Activated naive CD4-positive, alpha-beta T cell treated with anti-CD3 and anti-CD28 coated beads, Interleukin-2, amount 50 U/mL, for 16 hours (primary cell): ENCODE measurements at places on chromosomes 5 and 9.
A peak's percentile ranks its signal among the peaks of the same experiment; 100 is the strongest.

DNA sequence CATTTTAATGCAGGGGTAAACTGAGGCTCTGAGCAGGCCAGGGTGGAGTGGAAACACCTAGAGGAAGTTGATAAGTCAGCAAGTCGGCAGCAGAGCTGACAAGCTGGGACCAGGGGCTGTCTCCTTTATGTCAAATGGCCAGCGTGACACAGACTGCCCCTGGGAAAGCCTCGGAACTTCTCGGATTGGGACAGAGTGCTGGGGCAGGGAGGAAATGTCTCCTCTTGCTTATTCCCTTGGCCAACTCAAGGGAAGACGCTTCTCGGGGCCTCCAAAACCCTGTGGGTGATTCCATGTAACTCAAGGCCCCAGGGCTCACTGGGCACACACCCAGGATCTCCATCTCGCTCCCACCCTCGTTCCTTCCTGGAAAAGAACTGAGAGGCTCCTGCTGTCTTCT, 25.4 kb upstream of the ANXA6 start:
- DNase-seq: no peak

DNA sequence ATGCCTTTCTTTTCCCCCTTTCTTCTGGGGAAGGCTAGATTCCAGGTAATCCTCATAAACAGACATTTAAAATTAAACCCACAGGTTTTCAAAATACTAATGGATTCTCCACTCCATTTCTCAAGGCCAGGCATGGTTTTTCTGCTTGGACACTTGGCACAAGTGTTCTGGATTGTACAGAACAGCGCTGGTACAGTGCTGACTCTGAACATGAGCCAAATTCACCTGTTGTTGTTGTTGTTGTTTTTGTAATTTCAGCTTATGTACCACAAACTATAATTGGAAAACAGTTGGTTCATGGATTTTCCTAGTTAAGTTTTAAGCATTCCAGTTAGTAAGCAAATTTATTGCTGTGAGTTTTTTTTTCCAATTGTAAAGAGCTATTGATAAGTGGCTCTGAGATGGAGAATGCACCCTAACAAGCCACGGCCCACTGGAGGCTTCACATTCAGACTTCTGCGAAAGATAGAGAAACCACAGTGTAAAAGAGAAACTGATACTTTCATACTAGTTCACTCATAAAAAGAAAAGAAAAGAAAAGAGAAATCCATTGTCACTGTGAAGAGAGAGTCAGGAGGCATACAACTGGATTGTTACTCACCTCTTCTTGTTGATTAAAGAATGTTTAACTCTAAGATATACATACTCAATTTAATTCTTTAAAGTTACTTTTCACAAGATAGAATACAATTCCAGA, 16.2 kb upstream of the ITGA1 start:
- DNase-seq: peak; percentile 54

DNA sequence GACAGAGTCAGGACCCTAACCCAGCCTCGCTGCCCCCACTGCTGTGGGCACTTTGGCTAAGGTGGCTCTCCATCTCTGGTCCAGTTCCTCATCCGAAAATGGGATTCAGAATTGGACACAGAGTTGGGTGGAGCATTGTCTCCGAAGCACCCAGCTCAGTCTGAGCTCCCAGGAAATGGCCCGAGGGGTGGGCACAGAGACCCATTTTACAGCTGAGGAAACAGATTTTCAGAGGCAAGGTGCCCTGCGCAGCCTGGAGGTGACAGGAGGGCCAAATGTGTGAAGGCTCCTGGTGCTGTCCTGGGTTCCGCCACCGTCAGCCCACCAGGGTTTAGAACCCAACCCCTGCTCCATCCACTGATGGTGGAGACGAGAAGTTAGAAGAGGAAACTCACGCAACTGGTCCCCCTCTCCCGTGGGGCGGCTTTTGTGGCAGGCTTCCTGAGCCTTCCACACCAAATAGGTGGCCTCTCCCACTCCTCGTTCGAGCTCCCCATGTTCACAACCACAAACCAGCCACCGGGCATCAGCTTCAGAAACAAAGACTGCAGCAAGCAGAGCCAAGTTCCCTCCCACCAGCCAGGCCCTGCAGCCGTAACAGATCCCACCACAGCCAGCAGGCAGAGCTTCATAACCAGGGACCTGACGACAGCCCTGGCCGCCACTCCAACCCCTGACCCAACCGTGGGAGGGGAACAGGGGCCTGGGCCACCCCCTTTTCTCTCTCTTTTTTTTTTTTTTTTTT, 90.9 kb upstream of the LMX1B start:
- DNase-seq: no peak

DNA sequence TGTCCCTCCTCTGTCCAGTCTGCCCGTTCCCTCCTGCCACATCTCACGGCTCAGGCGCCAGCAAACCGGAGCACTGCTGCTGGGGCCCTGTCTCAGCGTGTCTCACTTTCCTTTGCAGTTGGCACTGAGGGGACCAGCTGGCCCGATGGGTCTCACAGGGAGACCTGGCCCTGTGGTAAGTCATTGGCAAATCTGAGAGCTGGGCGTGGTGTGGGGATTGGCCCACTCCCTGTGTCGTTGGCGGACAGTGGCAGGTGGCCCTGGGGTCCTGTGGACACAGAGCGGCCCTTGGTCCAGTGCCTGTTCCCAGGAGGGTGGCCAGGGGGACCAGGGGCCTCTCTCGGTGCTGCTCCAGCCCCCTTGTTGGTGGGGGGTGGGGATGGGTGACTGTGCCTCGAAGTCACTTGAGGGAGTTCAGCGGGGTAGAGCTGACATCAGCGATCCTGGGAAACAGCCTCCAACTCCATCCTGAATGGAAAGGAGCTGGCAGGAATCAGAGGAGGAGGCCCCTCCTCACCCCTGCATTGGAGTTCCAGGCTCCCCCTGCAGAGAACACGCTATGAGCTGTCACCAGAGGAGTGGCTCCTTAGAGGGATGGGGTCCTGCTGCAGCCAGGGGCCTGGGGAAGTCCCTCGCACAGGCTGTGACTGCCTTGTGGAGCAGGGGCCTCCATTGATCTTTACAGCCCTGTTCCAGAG, 111.0 kb downstream of the COL5A1 start:
- DNase-seq: no peak

- no peak for DNase-seq
Observed at GRCh38 chr9:86217076-86217755, 42.2 kb downstream of the C9orf153 start.

GRCh38 chr5:54523534-54523933, 6.0 kb downstream of the SNX18 start:
- DNase-seq: no peak
